Neural progenitor cell (in vitro differentiated cells): ENCODE measurements at places on chromosomes 3 and 15.

DNA sequence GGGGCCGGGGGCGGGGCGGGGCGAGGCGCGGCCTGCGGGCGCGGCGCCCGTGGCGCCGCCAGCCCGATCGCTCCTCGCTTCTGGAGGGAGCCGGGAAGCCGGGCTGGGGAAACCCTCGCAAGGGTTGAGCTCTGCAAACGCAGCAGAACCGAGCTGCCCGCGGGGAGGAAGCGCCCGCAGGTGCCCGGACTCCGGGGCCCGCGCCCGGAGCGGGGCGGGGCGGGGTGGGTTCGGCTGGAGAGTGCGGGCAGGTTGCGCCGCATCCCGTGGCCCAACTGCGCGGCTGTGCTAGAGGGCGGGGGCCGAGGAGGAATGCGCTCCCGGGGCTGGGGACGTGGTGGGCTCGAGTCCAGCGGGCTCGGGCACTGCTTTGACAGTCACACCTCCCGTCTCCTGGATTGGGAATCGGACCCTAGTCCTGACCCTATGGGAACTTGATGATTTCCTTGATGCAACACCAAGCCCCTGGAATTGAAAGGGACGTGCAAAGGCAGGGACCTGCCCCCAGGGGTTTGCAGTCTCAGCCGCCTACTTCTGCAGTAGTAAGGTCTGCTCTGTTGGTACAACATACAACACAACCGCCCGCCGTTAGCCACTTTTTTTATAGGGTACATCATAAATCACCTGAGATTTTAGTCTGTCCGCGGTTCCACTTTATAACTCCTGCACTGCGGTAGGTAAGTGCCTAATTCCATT, 34.3 kb downstream of the ZBTB38 start:
- peak; percentile 82 for DNase-seq

DNA sequence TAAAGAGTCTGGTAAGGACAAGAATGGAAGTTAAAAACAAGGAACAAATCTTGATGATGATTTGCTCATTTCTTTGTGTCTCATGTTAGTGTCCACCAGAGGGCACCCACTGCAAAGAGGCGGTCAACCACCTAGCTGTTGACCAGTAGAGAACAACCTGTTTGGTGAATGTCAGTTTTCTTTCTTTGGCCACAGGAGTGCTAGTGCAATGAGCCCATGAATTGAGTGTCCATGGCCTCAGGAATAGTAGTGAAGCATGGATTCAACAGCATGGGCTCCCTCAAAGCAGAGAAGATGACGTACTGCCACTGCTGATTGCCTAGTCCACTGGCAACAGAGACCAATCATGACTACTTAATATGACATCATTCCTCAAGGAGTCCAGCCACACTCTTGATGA, 10.7 kb upstream of the CNTN6 start:
- peak; percentile 77 for DNase-seq

GRCh38 chr3:59286791-59287531, 237.1 kb upstream of the CFAP20DC start:
- DNase-seq: no peak

- DNase-seq: no peak
Observed at GRCh38 chr3:171351676-171352075, 108.5 kb downstream of the TNIK start.

DNA sequence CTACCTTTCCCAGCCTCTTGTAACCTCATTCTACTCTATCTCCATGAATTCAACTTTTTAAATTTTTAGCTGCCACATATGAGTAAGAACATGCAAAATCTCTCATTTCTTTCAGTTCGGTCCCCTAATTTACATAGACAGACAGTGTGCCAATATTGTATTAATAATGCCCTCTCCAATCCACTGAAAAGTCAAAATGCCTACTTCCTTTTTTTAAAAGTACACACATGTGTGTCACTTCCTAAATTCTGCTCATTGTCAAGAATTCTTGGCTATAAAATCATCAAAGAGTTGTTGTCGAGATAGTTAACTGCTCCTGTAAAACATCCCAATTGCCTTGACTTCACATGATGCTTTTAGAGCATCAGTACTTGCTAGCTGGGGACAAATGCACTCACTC, 84.2 kb upstream of the IL12A start:
- no peak for DNase-seq

DNA sequence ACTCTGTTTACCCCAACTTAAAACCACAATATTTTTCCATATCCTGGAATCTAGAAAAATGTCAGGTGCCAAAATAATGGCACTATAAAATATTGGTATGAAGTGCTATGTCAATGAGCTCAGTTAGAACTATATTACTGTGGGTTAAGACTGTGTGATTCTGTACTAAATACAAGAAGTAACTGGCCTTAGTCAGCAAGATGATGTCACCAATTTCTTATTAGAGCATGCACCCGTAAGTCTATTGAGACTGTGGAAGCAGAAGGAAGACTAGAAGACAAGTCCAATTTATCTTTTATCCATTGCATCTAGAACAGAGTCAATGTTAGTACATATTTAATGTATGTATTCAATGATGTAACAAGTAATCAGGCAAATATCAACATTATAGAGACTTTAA, 25.0 kb downstream of the LRRC58 start:
- DNase-seq: no peak

DNA sequence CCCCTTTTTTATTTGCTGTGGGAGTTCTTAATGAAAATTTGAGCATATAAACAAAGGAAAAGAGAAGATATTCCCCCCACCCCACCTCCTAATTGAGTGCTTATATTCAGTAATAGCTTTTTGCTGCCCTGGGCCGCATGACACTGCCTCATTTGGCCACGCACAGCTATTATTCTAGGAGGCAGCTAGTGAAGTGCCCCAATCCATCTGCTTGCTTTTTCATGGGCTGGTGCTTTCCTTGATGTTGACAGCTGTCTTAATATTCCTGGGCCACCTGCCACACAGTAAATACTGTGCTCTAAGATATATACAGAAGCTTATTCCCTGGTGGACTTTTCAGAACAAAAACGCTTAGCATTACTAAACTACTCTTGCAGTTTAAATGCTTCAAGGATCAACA, 3.8 kb upstream of the CRYBG3 start:
- no peak for DNase-seq

- no peak for DNase-seq
Observed at GRCh38 chr3:59126446-59126845, 76.6 kb upstream of the CFAP20DC start.

GRCh38 chr15:30859091-30859874, 44.4 kb upstream of the FAN1 start:
- peak; percentile 49 for DNase-seq

GRCh38 chr3:37392957-37393356, 218.6 kb upstream of the LRRFIP2 start:
- no peak for DNase-seq

GRCh38 chr3:184805351-184806038, 6.5 kb upstream of the VPS8 start:
- DNase-seq: no peak

DNA sequence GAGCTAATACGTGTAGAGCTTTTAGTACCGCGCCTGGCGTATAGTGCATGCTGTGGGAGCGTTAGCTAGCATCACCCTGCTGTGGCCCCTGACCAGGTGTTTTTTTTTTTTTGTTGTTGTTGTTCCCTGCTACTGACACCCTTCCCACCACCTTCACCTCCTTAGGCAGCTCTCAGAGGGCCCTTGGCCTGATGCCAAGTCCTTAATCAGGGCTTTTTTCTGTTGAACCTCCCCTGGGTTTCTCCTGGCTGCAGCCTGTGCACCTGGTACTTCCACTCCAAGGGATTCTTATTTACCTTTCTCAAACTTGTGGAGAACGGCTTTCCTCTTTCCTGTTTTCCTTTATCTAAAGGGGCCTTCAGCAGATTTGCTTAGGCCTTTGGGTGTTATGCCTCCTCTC, 53.3 kb downstream of the SLC7A14 start:
- no peak for DNase-seq

DNA sequence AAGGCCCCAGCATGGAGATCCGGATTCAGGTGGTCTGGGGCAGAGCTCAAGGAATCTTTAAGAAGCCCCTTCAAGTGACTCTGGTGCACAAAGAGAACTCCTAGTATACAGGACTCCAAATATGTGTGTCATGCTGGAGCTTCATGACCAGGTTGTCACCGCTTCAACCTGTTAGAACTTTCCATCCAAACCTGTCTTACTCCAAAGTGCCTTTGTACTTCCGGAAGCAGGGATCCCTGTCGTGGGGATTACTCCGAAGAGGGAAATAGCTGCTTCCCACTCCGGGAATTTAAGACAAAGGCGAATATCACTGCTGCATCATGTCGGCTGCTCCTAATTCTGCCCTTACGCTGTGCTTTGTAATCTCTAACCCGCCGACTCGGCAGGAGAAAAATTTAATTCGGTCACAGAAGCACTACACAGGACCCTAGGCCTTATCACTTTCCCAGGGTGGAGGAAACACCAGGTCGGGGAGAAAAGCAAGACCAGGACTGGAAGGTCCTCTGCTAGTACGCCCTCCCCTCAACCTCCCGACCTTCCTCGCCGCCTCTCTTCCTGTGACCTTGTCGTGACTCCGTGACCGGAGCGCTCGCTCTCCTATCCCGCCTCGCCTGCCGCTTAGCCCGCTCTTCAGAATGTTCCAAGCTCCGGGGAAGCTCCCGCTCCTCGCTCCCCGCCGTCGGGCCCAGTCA, 730 bp downstream of the HIGD1A start:
- DNase-seq: peak; percentile 60

GRCh38 chr15:59299929-59300617, 72.6 kb downstream of the MYO1E start:
- no peak for DNase-seq

GRCh38 chr3:49476563-49476962, 6.5 kb downstream of the DAG1 start:
- DNase-seq: no peak

DNA sequence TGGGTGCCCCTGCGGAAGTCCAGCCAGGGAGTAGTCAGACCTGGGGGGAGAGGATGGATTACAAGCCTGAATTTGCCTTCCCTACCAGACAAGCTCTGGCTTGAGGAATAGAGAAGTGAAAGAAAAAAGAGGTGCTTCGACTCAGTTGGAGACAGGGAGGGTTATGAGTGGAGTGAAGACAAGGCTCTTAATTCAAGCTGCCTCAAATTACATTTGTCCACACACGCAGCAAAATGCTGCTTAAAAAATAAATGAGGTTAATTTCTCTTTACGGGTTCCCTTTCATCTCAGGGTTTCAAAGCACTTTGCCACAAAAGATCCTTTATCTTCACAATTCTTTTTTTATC, 49.0 kb upstream of the SLC4A7 start:
- DNase-seq: peak; percentile 18

DNA sequence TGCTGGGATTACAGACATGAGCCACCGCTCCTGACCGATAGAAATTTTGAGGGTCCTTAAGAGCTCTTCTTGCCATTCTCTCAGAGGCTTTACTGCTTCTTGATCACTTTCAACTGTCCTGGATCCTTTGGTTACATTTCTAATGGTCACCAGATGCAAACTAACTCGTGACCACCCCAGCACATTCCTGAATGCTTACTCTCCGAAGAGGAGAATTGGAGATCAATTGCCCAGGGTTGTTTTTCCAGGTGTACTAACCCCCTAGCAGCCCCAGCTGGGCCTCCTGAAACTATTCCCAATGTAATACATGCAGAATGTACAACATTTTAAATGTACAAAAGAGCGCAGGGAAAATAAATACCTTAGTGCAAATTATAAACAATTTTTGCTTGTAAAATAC, 65.1 kb upstream of the TBL1XR1 start:
- DNase-seq: no peak

DNA sequence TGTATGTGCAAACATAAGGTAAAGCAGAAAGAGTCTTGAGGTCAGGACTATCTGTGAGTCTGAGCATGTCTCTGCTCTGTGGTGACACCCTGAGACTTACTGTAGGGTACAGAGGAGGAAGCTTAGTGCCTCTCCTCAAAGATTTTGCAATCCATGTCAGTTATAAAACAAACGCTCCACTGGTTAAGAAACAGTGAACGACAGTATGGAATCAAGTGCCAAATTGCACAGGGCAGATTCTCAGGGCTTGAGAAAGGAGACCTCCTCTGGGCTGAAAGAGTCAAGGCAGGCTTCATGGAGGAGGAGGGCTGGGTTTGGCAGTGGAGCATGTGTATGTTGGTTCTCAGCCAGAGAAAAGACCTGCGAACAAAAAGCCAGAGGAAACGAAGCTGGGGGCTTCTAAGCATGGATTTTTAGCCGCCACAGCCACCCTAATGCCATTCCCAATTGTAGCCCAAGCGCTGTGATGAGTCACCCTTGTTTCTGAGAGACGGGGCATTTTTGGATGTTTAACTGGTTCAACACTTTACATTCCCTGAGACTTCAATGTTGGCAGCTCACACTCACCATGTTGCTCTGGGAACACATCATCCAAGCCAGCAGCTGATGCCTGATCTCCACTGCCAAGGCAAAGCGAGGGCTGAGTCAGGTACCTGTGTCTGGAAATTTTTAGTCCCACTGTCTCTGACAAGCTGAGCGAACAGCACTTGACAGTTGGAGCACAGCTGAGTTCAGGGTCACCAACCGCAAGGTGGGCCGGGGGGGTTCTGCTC, 3.4 kb upstream of the DGKG start:
- no peak for DNase-seq

DNA sequence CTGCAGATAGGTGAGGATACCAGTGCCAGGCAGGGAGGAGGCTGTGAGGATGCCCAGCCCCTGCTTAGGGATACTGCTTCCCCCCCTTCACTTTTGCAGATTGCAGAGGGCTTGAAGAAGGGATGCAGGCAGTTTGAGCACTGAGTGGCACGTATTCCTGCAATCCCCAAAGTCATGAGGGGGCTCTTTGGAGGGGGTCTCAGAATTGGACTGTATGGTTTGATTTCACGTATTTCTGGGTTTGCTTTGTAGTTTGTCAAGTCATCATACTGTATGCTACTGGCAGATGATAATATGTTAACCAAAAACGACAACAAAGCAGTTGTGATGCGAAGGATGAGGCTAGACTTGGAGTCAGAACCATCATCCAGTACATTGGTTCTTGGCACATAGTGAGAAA, 28.1 kb downstream of the CHST14 start:
- no peak for DNase-seq

GRCh38 chr15:42085236-42085605, 9.1 kb downstream of the PLA2G4D start:
- DNase-seq: no peak

DNA sequence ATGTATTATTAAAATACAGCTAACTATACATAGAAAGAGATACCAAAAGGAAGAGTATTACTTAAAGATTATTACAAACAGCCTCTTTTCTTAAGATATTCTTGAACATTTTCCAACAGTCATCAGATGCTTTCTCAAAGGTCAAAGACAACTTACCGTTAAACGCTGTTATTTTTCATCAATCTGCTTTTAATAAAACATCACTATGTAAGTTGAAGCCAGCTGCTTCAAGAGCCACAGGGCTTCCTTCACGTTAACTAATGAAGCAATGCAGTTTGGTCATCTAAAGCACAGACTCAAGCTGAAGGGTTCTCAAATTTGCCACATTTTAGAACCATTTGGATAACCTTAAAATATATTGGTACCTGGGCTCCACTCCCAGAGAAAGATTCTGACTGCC, 578.8 kb downstream of the ROBO2 start:
- no peak for DNase-seq

- DNase-seq: no peak
Observed at GRCh38 chr15:60407415-60407805, 9.6 kb upstream of the ANXA2 start.
